ENCODE measurements at places on chromosomes 3 and 15.

DNA sequence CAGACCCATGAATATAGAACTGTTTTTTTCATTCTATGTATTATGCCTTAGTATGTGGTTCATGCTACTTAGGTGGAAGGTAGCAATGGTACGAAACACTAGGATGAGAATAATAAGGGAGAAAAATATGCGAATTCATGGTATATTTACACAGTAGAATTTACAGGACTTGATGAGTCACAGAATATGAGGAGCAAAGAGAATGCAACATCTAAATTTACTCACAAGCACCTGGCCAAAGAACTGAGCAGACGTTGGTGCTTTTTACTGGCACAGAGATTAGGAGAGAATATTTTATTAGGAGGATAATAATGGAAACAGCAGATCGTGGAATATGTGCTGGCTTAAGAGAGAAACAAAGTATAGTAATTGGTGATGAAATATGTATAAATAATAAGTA, 785.4 kb upstream of the ROBO1 start:
- no peak for DNase-seq

GRCh38 chr3:194640829-194641228, 7.6 kb upstream of the TMEM44 start:
- DNase-seq = peak; percentile 17

DNA sequence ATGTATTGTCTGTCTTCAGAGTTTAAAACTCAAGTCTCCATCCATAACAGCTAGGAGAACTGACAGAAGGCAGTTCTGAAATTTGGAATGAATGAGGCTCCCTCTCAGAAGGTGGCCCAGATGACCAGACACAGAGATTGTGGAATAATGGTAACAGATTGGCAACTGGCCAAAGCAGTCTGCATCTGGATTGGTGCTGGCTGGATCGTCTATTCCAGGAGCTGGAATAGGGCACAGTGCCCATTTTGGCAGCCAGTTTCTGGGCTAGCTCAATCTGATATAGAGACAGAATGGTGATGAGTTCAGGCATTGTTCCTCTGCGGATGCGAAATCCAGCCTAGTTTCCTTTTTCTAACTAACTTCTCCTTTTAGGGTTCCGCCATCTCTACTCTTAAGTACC, 851.7 kb downstream of the PDCD6IP start:
- DNase-seq = no peak

GRCh38 chr3:189395825-189396224, 224.1 kb downstream of the TPRG1 start:
- DNase-seq = no peak

- no peak for DNase-seq
These were observed 13.5 kb downstream of the TBC1D2B start for GRCh38 chr15:78063970-78064385.

DNA sequence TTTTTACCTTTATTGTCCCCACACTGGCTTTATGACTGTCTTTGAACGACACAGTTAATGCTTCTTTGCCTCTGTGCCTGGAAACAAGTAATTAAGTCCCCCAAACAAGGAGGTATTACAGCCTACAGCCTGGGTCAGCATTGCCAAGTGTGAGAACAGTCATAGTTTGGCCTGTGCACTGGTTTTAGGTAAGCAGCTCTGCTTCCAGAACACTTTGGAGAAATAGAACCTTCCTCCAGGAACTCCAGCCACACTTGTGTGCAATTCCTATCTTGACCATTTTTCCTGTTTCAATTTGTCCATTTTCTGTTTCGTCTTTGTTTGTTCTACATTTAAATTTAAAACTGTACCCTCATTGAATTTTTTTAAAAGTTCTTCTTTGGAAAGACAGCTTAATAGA, 568.2 kb downstream of the TUSC7 start:
- DNase-seq = no peak

DNA sequence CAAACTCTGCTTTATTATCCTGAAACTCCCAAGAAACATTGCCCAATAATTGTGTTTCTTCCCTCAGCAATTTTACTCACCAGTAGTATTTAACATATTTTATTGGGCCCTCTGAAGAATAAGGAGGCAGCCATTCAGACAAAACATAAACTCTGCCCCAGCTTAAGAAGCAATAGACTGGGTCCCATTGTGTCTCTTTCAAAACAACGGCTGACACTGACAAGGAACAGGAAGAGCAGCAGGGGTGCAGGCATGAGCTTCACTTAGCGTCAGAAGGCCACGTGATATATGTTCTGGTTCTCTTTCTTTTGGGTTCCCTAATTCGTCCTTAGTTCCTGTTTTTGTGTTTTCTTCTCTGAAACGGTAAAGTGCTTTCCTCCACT, 242.3 kb downstream of the FHIT start:
- no peak for DNase-seq

DNA sequence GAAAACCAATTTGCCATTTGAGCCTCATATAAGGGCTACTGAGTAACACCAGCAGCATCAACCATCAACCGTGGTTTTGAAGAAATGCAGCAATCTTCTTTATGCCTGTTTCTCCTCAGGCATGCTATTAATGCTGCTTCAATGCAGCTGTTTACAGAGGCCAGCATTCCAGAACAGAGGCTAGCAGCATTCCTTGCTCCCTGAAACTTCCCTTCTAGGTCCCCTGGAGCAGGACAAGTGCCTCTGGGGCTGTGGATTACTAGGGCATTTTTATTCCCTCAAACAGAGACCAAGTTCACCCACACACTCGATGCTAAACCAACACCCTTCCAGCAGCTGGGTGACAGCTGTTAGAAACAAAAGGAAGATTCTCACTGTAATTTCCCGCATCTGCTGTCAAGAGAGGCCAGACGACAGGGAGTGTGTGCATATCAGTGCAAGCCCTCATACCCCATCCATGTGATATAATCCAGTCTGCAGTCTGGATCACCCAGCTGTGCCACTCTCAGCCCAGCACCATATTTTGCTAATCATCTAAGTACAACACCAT, 57.5 kb downstream of the HOMER2 start:
- DNase-seq = no peak

- no peak for DNase-seq
These were observed 133.2 kb downstream of the ARPP21 start for GRCh38 chr3:35772381-35773015.

DNA sequence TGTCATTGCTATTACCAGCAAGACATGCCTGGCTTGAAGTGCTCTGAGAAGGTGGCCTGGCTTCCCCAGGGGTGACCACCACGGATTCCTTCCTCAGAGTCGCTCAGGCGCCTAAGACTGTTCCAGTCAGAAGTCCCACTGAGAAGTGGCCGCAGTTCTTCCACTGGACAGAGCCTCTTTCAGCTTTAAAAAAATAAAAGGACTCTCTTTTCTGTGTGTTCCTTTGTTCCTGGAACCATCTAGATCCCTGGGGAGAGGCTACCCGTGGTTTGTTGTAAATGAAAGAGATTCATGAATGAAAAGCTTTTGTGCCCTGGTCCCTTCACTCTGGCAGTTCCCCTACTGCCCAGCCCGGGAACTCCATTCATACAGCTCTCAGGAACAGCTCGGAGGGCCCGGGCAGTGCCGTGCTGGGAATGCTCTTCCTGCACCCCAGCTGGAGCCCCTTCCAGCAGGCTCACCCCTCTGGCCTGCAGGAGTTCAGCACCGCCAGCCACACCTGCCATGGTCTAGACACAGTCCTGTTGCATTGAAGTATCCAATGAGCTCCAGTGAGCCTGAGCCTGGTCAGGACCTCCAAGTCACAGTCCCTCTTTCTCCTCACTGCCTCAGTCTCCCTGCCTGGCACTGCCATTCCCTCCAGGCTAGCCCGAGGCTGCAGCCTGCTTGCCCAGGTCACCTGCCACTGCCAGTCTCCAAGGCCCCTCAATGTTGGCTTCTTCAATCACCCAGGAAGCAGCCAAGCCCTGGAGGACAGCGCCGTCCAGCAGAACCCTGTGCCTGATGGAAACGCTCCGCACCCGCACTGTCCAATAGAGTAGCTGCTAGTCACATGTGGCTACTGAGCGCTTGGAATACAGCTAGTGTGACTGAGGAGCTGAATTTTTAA, 75.4 kb downstream of the XXYLT1 start:
- no peak for DNase-seq

DNA sequence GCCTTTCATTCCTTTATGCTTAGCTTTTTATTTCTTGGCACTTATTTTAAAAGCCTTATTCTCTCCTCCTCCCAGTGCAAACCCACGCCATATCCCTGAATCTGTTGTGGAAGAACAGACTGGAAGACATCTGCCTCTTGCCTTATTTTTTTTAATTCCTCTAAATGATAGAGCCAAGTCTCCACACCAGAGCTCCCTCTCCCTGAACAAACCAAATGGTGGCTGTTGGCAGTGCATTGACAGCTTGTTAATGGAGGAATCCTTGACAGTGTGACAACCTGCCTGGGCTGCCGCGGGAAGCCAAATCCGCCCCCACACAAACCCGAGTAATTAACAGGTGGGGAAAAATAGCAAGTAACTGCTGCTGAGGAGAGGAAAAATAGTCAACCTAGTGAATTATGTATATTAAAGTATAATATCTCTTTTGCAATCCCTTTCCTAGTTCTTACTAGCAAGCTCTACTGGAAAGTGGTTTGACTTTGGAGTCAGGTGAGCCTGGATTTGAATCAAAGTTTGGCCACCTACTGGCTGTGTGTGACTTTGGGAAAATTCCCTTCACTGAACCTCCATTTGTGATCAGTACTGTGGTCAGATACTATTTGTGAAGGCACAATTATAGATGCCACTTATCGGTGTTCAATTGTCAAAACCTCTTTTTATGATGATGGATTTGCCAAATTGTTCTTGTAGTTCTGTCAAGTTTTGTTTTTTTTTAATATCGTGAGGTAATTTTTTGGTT, 589.6 kb downstream of the PDCD6IP start:
- DNase-seq = no peak

DNA sequence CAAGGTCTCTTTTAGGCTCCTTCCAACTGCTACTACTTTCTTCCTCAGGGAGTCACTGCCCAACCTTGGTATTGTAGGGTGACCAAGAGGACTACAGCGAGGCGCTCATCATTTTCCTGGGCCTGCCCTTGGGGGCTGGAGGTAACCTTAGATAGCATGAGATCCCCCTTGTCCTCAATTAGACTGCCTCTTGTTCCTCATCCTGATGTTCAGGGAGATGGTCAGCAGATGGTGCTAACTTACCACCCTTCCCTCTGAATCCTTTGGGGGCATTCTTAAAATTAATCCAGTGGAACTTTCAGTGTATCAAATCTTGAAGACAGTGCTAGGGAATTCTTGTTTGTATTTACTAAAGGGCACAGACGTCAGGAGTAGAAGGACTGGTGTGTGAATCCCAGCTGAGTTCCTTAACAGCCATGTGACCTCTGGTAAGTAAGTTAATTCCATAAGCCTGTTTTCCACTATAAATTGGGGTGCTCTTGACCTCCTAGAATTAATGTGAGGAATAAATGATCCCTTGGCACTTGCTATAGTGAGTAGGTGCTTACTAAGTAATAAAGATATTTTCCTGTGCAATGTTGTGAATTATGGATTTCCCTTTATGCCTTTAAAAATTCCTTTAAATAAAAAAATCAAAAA, 4.1 kb upstream of the CLPX start:
- peak; percentile 9 for DNase-seq

DNA sequence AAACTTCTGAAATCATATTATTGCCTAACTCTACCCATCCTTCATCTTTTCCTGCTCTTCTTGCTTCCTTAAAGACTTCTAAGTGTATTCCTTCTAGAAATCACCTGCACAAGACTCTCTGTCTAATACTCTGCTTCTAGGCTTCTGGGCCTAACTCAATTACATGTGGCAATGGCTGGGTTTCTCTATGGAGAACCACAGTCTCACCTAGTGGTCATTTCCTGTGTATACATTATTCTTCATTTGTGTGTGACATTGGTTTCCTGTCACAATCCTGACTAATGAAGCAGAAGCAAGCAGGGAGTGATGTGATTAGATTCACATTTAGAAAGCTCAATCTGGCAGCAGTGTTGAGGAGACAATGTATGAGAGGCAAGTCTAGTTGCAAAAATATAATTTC, 16.9 kb upstream of the CLDN1 start:
- no peak for DNase-seq

- no peak for DNase-seq
These were observed 111.5 kb downstream of the FBN1 start for GRCh38 chr15:48533982-48534381.

DNA sequence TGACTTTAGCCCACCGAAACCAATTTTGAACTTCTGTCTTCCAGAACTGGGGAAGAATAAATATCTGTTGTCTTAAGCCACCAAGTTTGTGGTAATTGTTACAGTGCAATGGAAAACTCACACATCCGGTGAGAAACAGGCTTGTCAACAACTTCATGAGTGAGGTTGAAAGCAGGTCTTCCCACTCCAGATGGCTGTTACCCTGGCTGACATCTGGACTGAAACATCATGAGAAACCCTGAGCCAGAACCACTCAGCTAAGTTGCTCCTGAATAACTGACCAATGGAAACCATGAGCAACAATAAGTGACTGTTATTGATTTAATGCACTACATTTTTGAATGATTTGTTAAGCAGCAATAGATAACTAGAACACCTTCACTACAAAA, 10.3 kb downstream of the ACSBG1 start:
- no peak for DNase-seq

DNA sequence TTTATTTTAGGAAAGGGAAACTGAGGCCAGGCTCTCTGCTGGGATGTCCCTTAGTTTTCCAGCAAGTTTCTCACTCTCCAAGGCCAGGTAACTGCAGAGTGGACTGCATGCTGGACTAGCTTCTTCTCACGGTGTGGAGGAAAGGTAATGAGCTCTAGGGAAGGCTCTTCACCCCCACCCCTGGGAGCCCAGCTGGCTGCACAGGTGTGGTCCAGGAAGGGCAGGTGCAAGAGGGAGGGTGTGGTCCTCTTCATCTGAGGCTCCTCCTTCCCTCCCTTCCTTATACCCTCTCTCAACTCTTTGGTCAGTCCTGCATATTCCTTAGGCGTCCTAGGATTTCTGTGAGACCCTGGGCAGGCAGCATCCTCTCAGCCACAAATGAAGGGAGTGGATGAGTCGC, 33.9 kb downstream of the RNU5B-1 start:
- no peak for DNase-seq

DNA sequence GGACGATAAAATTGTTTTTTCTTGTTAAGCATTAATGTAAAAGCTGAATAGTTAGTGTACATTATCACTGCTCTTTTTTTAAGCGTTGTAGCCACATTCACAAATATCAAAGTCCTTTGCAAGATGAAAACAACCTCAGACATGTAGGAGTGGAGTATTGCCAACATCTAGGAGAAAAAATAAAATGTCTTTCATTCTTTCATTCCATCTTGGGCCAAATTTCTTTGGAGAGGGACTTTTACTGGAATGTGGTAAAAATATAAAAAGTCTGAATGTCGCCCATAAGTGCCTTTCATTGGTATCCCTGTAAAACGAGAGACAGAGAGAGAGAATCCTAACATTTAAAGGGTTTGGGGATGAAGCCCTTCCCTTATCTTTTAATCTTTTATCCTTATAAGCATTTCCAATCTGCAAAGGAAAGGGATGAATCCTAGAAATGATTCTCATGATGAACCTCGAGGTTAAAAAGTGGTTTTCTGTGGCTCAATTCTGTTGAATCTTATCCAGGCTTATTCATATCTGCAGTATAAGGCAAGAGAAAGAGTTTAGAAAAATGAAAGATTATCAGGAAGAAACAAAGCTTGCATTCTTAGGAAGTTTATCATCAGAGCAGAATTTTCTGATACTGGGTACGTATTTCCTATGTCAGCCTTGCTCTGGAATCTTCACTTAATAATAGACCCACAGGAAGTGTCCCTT, 1031.7 kb downstream of the MCTP2 start:
- no peak for DNase-seq

GRCh38 chr3:101119535-101119934, 126.3 kb upstream of the ABI3BP start:
- no peak for DNase-seq

- no peak for DNase-seq
These were observed 12.6 kb upstream of the UPK1B start for GRCh38 chr3:119160815-119161214.

GRCh38 chr3:127442506-127442905, 148.0 kb downstream of the TPRA1 start:
- no peak for DNase-seq

Data from CD4-positive, alpha-beta T cell treated with Interleukin-2 at 100 ng/mL for 4 hours (primary cell).